DMS79 treated with DMSO at 0.1 percent for 48 hours (cell line): ENCODE measurements at places on chromosomes 3 and 15.

DNA sequence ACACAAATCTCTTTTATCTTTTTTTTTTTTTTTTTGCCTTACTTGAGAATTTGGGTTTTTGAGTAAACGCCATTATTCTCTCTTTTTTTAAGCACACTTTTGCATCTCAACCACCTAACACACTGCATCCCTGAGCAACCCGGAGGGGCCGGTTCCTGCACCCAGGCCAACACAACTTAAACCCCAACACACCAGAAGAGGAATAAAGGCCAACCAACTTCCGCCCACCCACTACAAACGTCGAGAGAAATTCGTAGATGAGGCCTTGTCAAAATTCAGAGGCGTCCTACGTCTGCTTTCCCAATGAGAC, 389 bp upstream of the CCNB2 start:
- no peak for DNase-seq

GRCh38 chr3:169879845-169880575, 10.3 kb upstream of the LRRC31 start:
- DNase-seq = no peak

DNA sequence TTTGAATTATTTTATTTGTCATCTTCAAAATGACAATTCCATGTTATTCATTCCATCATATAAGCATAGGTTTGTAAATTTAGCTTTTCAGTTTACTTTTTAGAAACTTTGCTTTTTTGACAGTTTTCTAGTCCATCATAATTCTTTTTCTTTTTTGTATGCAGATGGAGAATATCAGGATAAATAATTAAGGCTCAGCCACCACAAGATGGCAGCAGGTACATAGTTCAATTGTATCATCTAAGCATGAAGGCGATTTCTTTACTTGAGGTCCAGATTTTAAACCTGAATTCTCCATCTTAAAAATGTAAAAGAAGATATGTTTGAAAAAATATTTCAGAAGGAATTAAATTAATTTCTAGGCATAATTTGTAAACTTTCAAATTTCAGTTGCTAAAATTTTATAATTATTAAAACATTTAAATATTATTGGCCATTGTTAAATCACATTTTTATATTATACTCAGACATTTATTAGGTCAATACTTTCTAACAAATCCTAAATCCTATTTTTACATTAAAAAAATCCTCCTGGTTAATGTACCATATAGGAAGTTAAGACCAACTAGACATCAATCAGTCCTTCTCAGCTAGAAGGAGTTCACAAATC, 15.1 kb downstream of the PLSCR5 start:
- peak; percentile 31 for DNase-seq

- DNase-seq = no peak
Measured at GRCh38 chr3:123637131-123637530, 52.3 kb upstream of the HACD2 start.

GRCh38 chr15:79798311-79798710, 98.5 kb downstream of the MTHFS start:
- DNase-seq = no peak

- peak; percentile 28 for DNase-seq
Measured at GRCh38 chr3:30286007-30286669, 320.3 kb upstream of the TGFBR2 start.

DNA sequence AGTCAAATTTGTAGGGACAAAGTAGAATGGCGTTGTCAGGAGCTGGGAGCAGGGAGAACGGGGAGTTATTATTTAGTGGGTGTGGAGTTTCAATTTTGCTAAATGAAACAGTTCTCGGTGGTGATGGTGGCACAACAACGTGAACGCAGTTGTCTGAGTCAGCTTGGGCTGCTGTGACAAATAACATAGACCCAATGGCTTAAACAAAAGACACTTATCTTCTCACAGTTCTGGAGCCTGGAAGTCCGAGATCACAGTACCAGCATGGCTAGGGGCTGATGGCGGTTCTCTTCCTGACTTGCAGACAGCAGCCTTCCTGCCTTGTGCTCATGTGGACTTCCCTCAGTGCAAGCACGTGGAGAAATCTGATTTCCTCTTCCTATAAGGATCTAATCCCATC, 90.2 kb downstream of the CHSY1 start:
- no peak for DNase-seq

- DNase-seq = peak; percentile 28
Measured at GRCh38 chr15:101105059-101105891, 146.6 kb downstream of the CHSY1 start.

- no peak for DNase-seq
Measured at GRCh38 chr3:13018561-13019242, 54.5 kb downstream of the IQSEC1 start.

GRCh38 chr3:167835953-167836352, 100.4 kb downstream of the SERPINI1 start:
- DNase-seq = no peak

DNA sequence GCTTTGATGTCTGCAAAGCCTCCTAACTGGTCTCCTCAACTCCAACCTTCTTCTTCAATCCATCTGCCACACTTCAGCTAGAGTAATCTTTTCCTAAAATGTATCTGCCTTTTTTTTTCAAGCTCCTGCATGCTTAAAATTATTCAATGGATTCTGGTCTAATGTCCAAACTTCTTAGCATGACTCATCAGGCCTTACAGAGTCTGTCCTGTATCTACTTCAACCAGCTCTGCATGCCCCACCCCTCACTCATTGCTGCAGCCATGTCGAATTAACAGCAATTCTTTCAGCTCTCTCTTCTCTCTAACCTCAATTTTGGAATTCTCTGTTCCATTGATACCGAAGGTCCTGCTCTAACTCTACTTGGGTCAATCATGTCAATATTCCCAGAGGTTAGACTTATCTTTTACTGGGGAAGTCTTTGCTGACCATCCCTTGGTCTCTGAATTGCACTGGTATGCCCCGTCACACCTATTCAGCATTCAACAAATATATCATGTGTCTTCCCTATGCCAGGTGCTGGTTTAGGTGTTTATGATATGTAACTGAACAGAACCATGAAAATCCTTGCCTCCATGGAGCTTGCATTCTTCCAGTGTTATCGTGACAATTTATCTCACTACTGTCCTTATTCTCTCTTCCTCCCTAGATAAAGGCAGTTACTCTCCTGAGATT, 88.5 kb upstream of the NANOGP8 start:
- no peak for DNase-seq

DNA sequence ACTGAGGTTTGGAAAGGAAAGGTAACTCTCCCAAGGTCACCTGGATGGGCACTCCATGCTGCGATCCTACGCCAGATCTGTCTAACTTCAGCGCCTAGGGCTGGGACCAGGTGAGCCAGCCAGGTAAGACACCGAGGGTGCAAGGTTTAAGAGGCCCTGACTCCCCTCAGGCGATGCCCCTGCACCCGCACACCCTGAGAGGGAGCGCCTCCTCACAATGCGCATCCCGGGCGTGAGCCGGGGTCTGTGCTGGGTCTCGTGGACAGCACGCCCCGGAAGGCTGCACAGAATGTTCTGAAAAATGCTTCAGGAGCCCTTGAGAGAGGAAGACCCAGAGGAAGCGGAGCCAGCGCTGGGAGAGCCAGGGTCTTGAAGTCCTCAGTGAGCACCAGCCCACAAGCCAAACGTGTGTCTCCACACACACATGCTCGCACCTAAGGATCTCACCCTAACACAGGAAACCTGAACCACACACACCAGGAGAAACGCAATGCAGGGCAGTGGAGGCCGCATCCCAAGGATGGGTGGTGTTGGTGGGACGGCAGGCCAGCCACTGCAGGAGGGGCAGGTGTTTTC, 142.0 kb downstream of the ADAMTS17 start:
- no peak for DNase-seq

DNA sequence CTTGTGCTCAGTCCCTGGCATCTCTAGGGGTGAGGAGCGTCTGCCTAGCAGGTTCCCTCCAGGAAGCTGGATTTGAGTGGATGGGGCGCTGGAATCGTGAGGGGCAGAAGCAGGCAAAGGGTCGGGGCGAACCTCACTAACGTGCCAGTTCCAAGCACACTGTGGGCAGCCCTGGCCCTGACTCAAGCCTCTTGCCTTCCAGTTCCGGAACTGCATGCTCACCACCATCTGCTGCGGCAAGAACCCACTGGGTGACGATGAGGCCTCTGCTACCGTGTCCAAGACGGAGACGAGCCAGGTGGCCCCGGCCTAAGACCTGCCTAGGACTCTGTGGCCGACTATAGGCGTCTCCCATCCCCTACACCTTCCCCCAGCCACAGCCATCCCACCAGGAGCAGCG, 5.0 kb downstream of the RHO start:
- DNase-seq = no peak

GRCh38 chr3:118714800-118715199, 319.8 kb downstream of the IGSF11 start:
- DNase-seq = no peak

DNA sequence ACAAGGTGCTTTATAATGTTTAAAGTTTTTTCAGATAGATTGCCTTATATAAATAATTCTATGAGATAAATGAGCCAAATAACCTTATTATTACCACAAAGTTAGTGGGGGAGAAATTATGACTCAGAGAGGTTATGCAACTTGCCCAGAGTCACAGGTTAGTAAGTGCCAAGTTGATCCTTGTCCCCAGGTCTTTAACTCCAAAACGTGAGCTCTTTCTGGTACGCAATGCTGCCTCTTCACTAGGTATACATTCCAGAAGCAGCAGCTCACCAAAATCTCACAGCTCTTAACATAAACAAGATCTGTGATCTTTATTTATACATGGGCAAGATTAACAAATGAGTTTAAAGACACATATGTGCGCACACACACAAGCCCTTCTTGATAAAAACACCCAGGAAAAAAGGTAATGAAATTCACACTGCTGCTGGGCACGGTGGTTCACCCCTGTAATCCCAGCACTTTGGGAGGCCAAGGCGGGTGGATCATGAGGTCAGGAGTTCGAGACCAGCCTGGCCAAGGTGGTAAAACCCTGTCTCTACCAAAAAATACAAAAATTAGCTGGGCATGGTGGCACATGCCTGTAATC, 59.8 kb upstream of the NR2F2 start:
- DNase-seq = no peak

- no peak for DNase-seq
Measured at GRCh38 chr3:30259730-30260129, 346.7 kb upstream of the TGFBR2 start.

DNA sequence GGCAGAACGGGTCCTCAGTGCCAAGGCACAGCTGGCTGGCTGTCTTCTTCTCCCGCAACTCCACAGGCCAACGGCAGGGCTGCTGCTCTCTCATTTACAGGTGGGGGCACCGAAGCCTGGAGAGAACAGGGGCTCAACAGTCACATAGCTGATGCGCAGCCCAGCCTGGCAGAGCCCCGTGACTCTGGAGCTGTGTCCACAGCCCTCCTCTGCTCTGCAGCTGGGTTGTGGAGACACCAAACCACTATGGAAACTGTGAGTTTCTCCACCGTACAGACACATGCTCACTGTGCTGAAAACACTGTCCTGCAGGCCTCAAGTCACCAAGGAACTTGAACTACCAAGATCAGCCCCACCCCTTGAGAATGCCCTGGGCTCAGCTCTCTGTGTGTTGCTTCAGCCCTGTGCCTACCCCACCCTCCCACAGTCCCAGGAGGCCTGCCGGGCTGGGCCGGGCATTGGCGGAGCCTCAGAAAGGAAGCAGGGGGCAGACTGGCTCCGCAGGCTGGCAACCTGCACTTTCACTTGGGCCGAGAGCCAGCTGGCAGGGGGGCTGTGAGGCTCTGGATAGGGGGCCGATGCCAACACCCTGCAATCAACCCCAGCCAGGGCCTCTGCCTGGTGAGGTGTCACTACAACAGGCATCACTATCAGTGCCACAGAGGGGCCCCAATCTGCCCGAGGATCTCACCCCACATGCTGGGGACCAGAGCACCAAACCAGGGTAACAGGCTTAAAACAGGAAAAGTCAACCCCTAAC, 113.7 kb upstream of the RPL32 start:
- peak; percentile 14 for DNase-seq

DNA sequence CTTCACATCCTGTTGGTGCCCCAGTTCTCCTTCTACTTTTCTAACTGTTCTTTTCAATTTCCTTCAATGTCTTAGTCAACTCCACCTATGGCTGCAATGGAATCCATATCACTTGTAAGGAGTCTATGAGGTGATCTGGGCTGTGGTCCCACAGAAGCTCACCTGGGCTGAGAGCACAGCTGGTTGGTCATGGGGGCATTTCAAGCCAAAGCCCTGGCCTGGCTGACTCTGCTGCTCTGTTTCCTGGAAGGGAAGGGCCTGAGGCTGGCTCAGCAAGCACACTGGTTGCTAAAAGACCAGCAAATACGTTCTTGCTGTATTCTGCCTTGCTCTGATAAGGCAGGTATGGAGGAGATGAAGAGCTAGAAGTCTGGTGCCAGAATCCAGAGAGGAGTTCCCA, 29.0 kb downstream of the AMOTL2 start:
- DNase-seq = no peak

DNA sequence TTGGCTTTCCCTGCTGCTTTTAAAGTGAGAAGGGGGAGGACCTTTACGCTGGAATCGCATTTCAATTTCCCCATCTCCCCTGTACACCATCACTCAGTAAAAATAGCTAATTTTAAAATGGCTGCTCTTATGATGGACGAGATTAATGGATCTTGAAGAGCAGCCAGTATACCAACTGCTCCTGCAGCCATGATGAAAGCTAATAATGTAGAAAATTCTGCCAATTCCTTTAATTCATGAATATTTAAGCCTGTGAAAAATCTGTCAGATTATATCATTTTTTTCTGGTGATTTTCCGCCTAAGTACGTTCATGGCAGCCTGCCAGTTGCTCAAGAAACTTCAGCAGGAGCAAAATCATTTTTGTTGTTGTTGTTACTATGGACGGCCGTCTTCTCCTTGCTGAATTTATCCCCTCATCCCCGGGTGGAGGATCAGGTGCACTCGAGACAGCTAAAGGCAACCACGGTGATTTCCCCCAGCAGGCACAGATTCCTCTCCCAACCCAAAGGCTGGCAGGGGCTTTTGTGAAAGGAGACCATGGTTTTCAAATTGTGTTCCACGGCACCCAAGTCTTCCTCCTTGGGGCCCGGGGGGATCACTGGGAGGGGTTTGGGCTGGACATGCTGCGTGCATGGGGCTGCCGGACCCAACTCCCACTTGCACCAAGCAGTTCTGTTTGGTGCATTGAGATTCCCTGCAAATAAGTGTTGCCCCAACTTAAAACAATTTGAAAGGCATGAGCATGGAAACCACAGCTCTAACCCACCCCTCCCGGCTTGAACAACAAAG, 289.6 kb downstream of the UACA start:
- peak; percentile 43 for DNase-seq
